Hematopoietic multipotent progenitor cell treated with erythropoietin and hydrocortisone succinate and interleukin-3 and kit ligand, for 17 days (in vitro differentiated cells): ENCODE measurements at places on chromosomes 4 and X.

DNA sequence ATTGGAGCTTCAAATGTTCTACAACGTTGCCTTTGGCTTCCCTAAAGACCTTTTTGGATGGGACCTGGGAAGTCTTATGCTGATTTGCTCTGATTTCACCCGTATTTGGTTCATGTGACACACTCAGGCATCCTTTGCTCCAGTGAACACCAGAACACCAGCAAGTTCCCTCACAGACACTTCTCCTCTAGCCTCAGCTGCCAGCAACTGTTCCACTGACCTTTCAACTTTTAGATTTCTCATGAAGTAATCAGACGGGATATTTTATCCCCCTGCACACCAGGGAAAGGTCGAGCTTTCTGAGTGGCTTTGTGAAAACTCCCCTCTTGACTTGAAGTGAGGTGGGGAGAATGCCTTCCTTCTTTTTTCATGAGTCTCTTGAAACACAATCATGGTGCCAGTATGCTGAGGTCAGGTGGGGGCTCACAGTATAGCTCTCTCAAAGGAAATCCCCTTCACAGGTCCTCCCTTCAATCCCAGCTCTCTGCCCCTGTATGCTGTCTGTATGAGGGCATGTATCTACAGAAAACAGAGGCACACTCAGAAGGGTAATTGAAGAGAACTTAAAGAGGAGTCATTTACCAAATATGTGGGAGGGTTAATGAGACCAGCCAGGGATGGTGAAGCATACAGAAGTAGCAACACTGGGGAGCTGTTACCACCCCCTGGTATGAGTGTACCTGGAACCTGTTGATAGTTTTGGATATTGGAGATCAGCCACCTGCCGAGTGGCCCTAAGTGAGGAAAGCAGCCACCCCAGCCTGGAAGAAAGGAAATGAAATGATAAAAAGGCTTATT lies 62.7 kb downstream of the FGFBP1 start:
- no peak for DNase-seq

GRCh38 chr4:94307231-94307871 lies 35.3 kb downstream of the HPGDS start:
- DNase-seq = no peak

- no peak for DNase-seq
Observed at GRCh38 chr4:51895158-51895557, 52.2 kb downstream of the DCUN1D4 start.

DNA sequence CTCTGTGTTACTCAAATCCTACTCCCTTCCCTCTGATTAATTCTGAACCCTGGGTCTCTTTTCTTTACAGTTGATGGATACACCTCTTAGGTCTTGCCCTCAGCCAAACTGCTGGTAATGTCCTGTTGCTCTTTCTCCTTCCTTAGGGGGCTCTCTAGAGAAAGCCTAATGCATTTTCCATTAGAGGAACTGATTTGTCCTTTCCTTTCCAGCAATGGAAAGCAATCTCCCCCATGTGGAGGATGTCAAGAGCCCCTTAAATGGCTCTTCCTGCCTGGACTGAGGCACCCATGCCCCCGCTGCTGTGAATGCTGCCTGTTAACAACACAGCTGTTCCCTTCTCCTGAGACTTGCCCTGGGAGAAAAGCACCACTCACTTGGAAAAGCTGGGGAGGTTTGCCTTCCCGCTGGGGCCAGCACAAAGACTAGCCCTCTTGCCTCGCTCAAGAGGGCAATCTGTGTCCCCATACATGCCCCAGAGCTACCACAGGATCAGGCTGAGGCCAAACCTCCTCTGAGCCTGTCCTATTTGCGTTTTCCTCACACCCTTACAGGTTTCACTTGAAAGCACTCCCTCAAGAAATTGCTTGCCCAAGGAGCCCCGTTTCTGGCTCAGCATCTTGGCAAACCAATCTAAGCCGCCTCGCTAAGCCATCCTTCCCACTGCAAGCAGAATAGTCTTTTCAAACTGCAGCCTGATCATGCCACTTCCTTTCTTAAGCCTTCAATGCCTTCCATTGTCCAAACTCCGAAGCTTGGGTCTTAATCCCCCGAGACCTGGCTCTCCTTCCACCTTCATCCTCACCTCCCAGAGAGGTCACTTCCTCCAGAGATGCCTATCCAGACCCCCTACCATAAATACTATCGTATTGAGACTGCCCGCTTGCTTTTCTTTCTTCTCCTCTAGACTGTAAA lies 23.2 kb upstream of the SMIM20 start:
- DNase-seq = no peak

GRCh38 chr4:2040391-2041238 lies 18.5 kb upstream of the NAT8L start:
- DNase-seq = no peak

GRCh38 chr4:145840162-145840768 lies 98.4 kb downstream of the ZNF827 start:
- no peak for DNase-seq

DNA sequence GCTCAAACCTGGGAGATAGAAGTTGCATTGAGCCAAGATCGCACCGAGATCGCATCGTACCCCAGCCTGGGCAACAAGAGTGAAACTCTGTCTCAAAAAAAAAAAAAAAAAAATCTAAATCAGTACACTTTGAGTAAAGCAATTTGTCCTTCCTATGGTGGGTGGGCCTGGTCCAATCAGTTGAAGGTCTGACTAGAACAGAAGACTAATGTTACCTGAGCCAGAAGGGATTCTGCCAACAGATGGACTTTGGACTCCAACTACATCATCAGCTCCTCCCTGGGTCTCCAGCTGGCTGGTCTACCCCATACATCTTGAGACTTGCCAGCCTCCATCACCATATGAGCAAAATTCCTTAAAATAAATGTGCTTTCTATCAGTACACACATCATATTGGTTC lies 155.2 kb downstream of the DHRSX start:
- no peak for DNase-seq

DNA sequence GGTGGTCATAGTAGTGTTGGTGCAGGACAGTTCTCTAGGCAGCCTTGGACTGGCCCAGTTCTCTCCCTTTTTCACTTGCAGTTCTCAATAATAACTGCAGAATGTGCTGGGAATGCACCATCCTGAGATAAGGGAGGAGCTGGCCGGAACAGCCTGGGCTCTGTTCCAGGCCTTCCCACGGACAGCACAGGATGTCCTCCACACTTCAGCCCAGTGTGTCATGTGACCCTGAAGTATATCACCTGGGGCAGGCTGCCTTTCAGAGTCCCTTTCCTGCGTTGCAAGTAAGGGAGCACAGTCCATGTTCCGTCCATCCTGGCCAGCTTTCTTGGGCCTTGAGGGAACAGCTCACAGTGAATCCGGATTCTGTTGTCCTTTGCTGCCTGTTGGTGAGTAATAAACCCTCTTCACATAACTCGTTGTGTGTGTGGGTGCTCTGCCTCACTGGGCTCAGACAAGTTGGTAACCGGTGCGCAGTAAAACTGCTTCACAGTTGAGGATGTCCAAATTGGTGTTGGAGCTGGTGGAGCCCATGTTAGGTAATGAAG lies 32.3 kb upstream of the BBS12 start:
- no peak for DNase-seq

- DNase-seq = no peak
Observed at GRCh38 chr4:29521281-29521680, 1198.9 kb upstream of the PCDH7 start.

DNA sequence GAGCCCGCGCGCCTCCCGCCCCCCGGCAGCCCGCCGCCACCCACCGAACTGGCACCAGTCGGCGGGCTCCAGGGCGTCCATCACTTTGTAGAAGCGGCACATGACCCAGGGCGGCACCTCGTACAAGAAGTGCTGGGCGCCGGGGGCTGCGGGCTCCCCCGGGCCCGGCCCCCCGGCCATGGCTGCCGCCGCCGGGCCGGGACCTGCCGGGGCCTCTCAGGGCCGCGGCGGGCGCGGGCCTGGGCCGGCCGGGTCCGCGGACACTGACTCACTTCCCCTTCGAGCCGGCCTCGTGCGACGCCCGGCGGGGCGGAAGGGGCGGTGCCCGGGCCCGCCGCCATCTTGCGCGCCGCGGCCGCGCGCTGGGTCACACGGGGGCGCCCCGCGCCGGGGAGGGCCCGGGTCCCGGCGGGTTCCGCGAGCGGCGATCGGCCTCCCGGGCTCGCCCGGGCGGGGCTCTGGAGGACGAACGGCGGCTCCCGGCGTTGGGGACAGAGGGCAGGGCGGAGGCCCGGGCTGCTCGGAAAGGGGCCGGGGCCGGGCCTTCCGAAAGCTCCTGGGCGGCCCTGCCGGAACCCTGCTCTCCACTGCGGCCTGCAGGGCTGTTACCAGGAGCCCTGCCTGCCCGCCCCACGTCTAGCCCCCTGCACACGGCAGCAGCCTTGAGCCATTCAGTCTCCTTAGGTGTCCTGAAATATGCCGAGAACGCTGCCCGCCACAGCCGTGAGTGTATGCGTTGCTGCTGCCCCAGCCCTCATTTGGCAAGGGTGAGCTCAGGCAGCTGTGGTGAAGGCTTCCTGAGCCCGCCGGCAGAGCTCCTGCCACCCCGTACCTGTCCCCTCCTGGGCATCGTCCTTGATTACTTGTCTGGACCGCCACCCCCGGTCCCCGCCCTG lies at the start of gene IRAK1:
IRAK1 (minus strand) TSS at position 270 of the 896 bp plus-strand sequence; CDS start at position 180, 90 bp downstream.
- DNase-seq = peak; percentile 65

DNA sequence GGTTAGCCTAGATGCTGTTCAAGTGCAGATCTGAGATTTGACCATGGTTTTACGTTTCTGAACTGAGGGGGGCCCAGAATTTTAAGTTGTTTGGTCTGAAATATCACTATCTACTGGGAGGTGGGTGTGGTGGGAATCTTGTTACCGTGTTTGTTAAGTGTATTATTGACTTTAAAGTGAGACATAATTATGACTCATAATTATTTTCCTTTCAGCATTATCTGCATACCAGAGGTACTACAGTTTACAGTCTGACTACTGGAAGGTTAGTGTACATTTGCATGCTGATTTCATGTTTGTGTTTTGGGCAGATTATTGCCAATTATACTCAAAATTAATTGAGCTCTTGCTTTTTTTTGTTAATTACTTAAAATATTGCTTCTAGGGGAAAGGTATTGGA lies 101.5 kb downstream of the KDM6A start:
- DNase-seq = peak; percentile 52

- DNase-seq = no peak
Observed at GRCh38 chr4:140308366-140309123, 64.9 kb upstream of the SCOC start.

- DNase-seq = no peak
Observed at GRCh38 chr4:47882228-47882627, 32.2 kb downstream of the NFXL1 start.

DNA sequence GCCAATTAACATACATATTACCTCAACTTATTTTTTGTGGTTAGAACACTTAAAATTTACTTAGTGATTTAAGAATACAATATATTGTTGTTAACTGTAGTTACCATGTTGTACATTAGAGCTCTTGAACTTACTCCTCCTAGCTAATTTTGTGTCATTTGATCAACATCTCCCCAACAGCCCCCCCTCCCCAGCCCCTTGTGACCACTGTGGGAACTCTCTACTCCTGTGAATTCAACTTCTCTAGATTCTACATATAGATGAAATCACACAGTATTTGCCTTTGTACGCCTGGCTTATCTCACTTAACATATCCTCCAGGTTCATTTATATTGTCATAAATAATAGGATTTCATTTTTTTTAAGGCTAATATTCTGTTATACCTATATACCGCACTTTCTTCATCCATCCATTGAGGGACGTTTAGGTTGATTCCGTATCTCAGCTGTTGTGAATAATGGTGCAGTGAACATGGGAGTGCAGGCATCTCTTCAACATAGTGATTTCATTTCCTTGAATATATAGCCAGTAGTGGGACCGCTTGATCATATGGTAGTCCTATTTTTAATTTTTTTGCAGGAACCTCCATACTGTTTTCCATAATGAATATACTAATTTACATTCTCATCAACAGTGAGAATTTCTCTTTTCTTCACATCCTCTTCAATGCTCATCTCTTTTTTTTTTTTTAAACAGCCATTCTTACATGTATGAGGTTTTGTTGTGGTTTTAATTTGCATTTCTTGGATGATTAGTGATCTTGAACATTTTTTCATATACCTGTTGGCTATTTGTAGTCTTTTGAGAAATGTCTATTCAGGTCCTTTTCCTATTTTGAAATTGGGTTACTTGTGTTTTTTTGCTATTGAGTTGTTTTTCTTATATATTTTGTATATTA lies 66.8 kb downstream of the RAPGEF2 start:
- DNase-seq = no peak

GRCh38 chr4:82648356-82648755 lies 86.6 kb upstream of the TMEM150C start:
- DNase-seq = no peak

GRCh38 chr4:137961051-137961438 lies 281.1 kb downstream of the SLC7A11 start:
- no peak for DNase-seq

- DNase-seq = no peak
Observed at GRCh38 chr4:67714248-67714583, 13.3 kb upstream of the UBA6 start.

- DNase-seq = no peak
Observed at GRCh38 chr4:128603081-128603480, 206.4 kb upstream of the JADE1 start.

DNA sequence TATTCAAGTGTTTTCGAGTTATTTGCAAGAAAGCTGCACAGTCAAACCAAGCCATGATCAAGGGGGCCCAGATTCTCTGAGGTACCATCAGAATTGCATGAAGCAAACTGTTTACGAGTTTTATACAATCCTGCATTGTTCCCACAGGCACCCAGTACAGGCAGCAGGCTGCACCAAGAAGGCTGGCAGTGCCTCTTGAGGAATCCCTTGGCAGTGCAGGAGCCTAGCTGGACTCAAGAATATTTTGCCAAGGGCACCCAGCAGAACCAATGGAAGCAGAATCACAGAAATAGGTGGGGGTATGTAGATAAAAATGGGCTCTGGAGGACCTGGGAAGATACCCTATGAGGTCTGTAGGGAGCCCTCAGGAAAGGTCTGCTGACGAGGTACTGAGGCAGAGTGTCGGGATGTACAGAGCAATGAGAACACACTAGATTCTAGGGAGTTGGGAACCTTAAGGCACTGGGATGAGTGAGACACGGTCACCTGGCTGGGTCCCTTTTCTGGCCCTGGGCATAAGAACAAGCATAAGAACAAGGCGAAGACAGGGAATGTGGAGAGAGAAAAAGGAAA lies 2.5 kb upstream of the PLP1 start:
- DNase-seq = no peak

DNA sequence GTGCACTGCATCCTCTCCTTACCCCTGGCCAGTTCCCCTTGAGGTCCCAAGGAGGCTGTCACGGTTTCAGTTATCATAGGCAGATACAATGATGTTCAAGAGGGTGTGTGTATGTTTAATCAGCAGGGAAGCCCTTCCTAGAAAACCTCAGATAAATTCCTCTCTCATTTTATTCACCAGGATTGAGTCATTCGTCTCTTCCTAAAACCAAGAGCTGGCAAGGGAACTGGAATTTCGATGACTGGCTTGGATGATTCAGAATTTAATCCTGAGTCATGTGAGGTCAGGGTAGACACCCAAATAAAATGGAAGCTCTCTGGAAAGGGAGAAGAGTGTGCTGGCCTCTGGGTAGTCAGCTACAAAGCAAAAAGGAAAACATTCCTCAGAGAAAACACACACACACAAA lies 106.2 kb upstream of the RAPGEF2 start:
- peak; percentile 39 for DNase-seq

GRCh38 chrX:155314260-155314659 lies 20.2 kb downstream of the CLIC2 start:
- DNase-seq = peak; percentile 46

- no peak for DNase-seq
Observed at GRCh38 chr4:114310296-114310925, 288.2 kb upstream of the UGT8 start.
